ENCODE measurements at places on chromosomes 12 and 14.
A peak's percentile ranks its signal among the peaks of the same experiment; 100 is the strongest.

DNA sequence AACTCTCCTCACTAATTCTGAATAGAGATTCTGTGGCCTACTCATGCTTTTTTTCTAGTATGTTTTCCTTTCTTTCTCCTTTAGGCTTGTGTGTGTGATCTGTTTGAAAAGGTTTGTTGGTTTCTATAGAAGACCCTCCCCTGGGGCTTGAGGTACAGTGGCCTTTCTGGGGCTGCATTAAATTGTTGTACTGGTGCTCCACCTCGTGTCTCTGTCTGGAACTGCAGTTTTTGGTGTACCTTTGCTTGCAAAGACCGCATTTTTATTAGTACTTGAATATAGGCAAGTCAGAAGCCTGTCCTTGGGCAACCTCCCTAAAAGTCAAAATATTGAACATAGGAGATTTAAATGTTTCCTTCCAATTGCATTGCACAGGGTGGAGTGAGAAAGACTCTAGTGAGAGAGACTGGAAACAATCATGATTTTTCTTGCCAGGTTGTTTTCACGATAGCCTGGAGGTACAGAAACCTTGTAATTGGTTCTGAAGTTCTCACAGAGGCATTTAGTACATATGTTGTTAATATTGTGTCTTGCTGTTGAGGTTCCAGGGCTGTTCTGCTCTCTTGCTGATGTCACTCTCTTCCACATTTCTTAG lies 39.0 kb downstream of the SLCO1B1 start:
- peak; percentile 79 for DNase-seq

- DNase-seq: no peak
Observed at GRCh38 chr12:94786906-94787305, 136.5 kb upstream of the TMCC3 start.

GRCh38 chr12:16600525-16600924 lies 5.4 kb downstream of the LMO3 start:
- DNase-seq: no peak

GRCh38 chr14:51776102-51776894 lies 84.1 kb upstream of the GNG2 start:
- peak; percentile 75 for DNase-seq

DNA sequence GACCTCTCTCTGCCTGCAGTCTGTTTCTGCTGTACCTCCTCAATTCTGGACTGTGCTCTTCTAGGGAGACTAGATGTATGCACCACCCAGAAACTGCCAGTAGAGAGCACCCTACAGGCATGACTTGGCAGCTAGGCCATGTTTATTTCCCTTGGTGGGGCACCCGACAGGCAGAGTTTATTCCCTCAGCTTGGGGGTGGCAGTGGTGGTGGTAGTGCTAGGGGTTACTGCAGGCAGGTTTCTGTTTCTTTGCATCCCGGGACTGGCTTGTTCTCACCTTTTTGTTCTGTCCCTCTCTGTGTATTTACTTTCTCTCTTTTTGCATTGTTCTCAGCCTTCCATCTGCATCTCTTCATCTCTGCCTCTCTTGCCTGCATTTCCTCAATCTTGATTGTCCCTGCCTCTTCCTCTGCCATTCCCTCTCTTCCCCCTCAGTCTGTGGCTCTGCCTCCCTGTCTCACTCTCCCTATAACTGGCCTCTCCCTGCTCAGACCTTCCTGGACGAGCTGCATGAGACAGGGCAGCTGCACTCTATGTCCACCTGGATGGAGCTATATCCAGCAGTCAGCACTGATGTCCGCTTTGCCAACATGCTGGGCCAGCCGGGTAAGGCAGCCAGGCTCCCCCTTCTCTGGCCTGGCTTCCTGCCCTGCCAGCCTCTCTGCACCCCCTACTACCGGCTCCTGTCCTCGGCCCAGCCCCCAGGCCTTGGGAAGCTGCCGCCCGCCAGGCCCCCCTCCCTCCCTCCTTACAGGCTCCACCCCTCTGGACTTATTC lies 13.8 kb downstream of the PRPF40B start:
- peak; percentile 88 for DNase-seq

GRCh38 chr12:56635806-56636674 lies 5.9 kb upstream of the BAZ2A start:
- peak; percentile 92 for DNase-seq

- DNase-seq: no peak
Observed at GRCh38 chr14:73714656-73715081, 485 bp upstream of the PNMA1 start.

- no peak for DNase-seq
Observed at GRCh38 chr12:2998789-2999264, 39.6 kb downstream of the TEAD4 start.

- DNase-seq: no peak
Observed at GRCh38 chr14:103527408-103528145, 1.4 kb upstream of the TRMT61A start.

DNA sequence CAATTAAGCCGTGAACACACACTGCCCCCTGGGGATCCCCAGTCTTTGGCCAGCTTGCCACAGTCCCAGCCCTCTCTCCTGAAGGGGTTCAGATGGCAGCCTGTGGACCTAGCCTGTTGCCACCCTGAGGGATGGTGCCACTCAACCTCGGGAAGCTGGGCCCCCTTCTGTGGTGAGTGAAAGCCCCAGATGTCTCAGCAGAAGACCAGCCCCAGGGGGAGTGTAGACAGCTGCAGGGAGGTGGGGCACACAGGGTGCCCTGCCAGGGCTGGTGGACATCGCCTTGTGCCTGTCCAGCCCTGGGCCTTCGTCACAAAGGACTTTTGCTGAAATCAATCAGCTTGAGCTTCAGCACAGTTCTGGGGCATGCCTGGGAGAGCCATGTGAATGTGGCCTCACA lies 32.4 kb downstream of the C14orf132 start:
- no peak for DNase-seq

DNA sequence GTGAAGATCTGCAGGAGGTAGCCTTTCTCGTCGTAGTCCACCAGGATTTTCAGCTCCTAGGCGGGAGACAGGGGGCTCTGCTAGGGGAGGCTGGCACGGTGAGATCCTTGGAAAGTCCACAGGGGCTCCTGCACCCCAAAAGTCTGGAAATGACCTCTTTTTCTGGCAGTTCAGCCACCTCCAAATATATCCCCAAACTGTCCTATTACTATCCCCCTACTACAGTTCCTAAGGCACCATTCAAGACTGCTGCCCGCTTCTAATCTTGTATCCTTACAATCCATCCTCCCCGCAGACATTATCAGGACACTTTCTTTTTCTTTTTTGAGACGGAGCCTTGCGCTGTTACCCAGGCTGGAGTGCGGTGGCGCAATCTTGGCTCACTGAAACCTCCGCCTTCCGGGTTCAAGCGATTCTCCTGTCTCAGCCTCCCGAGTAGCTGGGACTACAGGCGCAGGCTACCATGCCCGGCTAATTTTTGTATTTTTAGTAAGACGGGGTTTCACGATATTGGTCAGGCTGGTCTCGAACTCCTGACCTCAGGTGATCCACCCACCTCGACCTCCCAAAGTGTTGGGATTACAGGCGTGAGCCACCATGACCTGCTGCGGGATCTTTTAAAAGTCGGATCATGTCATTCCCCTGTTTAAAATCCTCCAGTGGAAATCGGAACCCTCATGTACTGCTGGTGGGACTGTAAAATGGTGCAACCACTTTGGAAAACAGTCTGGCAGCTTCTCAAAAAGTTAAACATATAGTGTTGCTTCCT lies 18.5 kb downstream of the HPD start:
- DNase-seq: no peak

DNA sequence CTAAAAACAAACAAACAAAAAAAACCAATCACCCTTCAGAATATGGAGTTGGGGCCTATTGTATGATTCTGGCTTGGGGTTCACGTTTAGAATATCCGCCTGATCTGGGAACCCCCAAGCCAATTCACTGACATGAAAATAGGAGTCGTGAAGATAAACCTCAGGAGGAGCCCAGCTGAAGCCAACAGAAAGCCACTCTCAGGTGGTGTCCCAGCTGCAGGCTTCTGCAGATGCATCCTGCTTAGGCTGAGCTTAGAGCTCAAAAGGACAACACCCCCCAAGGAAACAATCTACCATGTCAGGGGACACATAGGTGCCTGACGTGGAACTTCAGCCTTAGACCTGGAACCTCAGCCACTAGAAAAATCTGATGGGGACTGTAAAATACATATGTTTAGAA lies 51.9 kb downstream of the SYNE3 start:
- peak; percentile 59 for DNase-seq

DNA sequence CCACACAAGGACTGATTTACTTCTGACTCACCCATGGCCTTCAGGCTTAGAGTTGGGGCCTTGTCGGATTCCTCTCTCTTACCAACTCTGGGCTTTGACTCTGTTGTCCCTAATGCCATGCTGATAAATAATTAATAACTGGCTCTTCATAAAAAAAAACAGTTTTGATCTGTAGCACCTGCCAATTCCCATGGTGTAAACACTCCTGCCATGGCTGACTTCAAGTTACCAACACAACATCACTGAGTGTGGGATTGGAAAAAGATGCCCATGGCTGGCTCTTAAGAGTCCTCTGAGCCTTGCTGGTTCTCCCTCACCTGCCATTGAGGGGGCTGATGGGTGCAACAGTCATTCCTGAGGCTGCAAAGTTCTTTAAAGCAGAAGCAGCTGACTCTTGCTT lies 104.8 kb downstream of the KIF26A start:
- DNase-seq: no peak

- DNase-seq: no peak
Observed at GRCh38 chr12:21604245-21605101, at the start of gene GYS2. Gene GYS2 (minus strand): TSS chr12:21604847. CDS start chr12:21604592, 255 bp downstream.

DNA sequence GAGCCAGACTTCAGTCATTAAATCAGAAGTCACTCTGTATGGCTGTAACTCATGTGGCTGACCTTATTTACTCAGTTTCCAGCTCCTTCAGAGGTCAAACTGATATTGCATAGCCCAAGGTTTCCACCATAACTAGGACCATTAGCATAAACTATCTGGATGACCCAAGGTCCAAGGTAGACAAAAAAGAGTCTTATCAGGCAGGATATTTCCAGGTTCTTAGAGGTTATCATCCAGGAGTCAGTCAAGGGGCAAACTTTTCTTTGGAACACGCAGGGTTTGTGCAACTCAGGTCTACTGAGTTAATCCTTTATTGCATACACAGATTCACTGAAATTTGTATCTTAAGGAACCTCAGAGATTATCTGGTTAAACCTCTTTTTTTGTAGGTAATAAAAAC lies 66.5 kb downstream of the AVPR1A start:
- DNase-seq: no peak

DNA sequence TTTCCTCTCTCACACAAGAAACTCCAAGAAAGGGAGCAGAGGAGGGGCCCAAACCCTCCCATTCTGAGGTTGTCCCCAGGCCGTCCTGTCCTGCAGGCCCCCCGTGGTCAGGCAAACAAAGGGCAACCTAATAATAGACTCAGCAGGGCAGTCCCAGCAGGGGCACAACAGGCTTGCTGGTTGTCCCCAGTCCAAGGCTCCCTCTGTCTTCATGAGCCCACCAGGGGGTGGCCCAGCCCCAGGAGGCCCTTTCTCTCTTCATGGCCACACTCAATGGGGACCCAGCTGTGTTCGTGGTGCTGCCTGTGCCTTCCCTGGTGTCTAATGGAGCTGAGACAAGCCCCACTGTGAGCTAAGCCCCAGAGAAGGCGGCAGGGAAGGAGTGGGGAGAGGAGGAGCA lies 359.9 kb downstream of the ADGRD1 start:
- no peak for DNase-seq

Data from activated CD4-positive, alpha-beta T cell treated with anti-CD3 and anti-CD28 coated beads, Interleukin-2, amount 10 ng/mL, durations not matched to agents 24 days and 14 days (primary cell).